ENCODE measurements at places on chromosomes 2 and 18.
A peak's percentile ranks its signal among the peaks of the same experiment; 100 is the strongest.

- no peak for DNase-seq
Observed at GRCh38 chr2:43524177-43524965, 71.5 kb downstream of the THADA start.

GRCh38 chr18:49031511-49032188 is 80.9 kb upstream of the SMAD7 start:
- DNase-seq, result no peak

- DNase-seq, result peak; percentile 35
Observed at GRCh38 chr18:74895686-74896085, 298.0 kb downstream of the ZNF407 start.

- DNase-seq, result no peak
Observed at GRCh38 chr2:163177592-163177991, 339.0 kb upstream of the KCNH7 start.

GRCh38 chr2:11254100-11254536 is 90.3 kb downstream of the ROCK2 start:
- no peak for DNase-seq

DNA sequence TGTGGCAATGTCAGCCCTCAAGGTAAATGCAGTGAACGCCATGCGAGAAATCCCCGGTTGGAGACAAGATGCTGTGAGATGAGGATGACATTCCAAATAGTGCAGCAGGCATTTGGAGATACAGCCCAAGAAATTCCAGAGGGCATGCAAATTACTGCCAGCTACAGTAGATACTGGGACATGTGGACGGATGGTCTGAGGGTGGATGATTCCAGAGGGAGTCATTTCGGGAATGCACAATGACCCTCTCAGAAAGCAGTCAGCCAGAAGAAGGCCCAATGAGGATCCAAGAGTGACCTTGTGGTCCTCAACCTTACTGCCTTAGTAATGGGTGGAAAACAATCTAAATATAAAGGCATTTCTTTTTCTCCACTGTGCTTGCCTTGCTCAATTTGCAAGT is 111.3 kb downstream of the HNRNPLL start:
- DNase-seq, result no peak

DNA sequence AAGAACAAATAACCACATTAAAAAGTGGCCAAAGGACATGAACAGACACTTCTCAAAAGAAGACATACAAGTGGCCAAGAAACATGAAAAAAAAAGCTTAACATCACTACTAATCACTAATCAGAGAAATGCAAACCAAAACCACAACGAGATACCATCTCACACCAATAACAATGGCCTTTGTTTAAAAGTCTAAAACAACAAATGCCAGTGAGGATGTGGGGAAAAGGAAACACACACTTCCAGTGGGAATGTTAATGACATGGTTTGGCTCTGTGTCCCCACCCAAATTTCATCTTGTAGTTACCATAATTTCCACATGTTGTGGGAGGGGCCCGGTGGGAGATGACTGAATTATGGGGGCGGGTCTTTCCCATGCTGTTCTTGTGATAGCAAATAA is 147.1 kb downstream of the GALNT1 start:
- peak; percentile 61 for DNase-seq

- no peak for DNase-seq
Observed at GRCh38 chr2:17591846-17592245, 51.4 kb downstream of the VSNL1 start.

- DNase-seq, result peak; percentile 52
Observed at GRCh38 chr18:76752400-76752799, 70.0 kb upstream of the ZNF236 start.

DNA sequence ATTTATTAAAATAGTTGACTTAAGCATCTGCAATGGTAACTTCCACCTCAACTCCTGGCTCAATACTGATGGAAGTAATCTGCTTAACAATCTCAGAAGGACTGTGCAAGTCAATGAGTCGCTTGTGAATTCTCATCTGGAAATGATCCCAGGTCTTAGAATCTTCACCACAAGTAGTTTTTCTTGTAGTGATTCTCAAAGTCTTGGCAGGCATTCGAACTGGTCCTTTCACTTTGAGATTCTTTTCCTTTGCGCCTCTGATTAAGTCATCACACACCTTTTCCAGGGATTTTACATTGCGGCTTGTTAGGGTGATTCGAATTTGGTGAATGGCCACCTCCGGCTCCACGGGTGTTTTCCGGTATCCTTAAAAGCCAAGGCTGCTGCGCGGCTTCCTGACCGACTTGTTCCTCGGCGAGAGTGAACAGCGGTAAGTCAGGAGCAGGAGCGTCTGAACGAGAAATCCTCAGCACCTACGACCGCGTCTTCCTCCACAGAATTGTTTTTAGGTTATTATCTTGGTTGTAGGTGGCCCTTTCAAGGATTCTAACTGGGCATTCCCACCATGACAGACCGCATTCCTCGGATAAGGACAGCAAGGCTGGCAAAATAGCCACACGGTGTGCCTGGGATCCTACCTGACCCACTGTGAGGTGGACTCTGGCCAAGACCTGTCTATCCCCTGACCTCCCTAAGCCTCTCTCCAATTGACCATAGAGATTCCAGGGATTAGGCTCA is 23.8 kb upstream of the SLC20A1 start:
- DNase-seq, result peak; percentile 79

DNA sequence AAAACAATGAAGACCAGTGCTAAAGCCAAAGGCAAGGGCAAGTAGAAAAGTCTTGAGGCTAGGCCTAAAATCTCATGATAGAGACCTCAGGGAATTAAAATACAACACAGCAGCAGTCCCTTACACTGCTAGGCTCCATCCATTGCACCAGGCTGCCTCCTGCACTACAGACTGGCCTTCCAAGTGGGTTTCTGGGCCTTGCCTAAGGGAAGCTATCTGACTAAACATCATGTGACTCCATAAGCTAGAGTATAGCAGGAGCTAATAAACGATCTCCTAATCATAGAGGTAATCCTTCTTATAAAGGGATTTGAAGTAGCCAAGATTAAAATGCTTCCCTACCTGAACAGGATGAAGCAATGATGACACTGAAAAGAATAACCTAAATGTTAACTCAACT is 77.6 kb upstream of the NFU1 start:
- DNase-seq, result no peak

DNA sequence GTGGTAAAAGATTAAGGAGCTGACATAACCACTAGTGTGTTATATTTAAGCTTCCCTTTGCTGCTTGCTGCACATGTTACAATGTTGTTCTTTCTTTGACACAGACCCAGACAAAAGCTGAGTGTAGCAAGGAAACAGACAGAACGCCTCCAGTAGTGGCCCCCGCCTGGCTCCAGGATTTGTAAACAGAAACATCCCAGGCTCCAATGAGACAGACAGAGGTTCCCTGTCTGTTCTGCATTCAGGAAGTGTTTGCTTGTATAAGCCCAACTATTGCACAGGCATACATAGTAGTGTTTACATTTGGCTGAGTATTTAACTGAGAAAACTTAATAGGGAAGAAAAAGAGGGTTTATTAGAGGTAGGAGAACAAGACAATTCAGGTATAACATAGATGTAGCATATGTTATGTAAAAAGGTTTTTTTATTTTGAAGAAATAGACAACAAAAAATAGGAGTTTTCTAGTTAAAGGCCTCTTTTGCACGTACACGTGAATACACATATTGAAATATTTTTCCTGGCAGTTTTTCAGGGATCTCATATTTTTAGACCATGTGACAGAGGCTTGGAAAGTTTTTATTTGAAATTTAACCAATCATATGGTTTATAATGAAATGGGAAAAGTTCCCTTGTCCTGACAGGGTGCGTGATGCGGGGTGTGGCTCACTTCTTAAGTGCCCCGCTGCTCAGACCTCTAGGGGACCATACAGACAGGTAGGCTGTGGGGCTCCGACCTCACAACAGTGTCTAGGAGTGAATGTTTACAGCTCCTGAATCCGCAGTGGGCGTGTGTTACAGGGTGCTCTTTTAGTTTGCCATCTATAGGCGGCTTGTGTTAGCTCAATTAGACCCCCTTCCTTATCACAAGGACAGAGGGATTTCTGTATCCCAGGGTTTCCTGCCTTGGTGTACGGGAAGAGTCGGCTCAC is 118.4 kb downstream of the BMPR2 start:
- DNase-seq, result no peak

DNA sequence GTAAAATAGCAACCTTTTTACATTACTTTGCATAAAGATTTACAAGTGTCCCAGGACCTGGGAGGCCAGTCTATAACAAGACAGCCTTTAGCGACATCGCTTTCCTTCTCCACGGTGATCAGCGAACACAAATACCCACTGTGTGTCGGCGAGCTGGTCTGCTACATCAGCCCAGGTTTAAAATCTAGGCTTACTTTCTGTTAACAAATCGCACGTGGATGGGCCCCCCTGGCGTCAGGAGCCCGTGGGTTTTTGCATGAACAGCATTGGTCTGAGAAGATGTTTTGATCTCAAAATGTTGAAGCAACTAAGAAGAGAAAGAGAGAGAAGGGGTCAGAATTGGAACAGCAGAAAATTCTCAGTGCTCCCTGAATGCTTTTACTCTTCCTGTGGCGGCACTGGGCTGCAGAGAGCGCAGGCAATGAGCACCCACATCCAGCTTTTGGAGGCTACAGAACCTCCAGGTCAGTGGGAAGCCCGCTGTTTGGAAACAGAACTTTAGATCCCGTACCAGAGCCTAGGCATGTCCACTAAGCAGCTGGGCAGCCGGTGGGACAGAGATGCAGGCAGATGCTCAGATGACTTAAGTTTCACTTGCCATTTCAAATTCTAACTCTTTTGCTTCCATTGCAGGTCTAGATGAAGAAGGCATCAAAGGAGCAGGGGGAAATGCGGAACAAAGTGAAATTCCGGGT is 32.9 kb downstream of the CYP27C1 start:
- no peak for DNase-seq

GRCh38 chr2:39513641-39514094 is 76.6 kb upstream of the MAP4K3 start:
- DNase-seq, result peak; percentile 95

DNA sequence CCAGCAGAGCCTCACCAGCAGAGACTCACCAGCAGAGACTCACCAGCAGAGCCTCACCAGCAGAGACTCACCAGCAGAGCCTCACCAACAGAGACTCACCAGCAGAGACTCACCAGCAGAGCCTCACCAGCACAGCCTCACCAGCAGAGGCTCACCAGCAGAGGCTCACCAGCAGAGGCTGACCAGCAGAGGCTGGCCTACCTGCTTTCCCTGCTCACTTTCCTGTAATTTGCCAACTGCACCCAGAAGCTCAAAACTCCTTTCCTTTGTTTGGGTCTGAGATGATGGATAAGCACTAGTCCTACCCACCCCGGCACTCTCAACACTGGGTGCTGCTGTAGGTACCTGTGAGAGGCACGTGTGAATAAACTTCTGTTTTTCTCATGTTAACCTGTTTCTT is 36.4 kb upstream of the PXDN start:
- no peak for DNase-seq

GRCh38 chr2:188345020-188345419 is 53.3 kb downstream of the GULP1 start:
- DNase-seq, result no peak

- no peak for DNase-seq
Observed at GRCh38 chr2:86778957-86779356, 11.8 kb downstream of the CD8A start.

DNA sequence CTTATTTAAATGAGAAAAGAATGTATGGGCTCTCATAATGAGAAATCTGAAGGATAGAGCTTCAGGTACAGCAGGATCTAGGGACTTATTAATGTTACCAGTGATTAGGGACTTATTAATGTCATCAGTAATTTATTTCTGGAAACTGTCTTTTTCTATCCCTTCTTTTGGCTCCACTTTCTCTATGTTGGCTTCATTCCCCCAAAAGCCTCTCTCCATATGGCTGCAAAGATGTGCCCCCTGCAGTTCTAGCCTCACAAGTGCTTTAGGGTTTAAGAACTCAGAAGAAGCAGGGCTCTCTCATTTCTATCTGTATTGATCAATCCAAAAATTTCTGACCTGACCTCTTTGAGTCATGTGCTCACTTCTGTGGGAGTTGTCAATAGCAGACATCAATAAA is 480.9 kb downstream of the TXNL1 start:
- no peak for DNase-seq

DNA sequence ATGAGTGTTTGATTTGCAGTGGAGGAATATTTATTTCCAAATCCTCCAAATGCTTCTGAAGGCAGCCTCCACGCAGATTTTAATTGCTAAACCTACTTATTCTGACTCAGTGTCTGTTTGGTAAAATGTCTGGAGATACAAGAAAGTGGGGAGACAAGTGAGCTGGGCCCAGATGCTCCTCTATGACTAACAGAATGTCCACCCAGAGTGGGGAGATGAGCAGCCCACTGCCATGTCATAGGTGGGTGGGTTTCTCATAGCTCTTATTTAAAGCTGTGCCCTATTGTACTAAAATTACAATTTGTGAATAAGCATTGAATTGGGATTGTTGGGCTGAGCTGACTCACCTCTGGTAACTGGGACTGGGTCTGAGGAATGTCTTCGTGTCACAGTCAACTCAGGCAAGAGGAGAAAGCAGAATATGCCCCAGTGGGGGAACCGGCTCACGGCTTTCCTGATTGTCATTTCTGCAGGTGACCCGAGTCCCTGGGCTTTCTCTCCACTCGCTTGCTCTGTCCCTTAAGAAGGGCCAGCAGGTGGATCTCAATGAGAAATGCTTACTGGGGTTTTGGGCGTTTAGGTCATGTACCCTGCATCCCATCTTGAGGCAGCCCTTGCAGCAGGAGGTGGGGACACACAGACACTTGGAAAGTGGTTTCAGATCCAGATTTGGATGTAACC is 116.3 kb upstream of the SPRED2 start:
- DNase-seq, result no peak

DNA sequence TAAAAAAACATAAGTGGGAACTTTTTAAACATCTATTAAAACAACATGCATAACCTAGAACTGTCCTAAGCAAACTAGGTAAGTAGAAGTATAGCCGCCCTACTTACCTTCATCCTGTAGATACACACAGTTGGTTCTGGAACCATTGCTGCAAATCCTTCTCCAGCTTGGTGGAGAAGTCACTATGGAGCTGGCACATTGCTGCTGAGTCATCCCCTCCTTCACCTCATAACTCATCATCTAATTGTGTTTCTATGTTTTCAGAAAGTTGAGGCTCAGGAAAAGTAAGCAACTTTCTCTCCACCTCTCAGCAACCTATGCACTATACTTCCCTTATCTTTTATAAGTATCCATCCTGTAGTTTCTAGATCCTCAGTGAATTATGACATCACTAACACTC is 269.8 kb upstream of the MMADHC start:
- DNase-seq, result peak; percentile 20

- DNase-seq, result no peak
Observed at GRCh38 chr2:17594533-17595401, 54.3 kb downstream of the VSNL1 start.

DNA sequence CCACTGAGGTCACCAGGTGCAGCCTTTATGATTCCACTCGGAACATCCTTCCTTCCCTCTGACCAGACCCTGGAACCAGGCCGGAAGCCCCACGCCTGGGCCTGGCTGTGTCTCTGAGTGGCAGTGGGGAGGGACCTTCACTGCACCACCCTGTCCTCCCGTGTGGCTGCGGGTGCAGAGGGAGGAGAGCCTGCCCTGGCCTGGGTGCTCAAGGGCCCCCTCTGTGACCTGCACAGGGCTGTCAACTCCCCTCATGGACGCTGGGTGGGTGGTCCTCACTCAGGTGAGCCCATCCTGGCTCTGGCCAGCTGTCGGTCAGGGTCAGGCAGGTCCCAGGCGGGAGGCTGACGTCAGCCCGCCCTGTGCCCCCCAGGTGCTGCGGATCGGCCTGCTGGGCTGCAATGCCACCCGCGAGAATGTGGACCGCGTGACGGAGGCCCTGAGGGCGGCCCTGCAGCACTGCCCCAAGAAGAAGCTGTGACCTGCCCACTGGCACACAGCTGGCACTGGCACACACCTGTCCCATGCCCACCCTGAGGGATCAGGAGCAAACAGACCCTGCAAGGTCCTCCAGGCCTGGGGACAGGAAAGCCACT is 9.8 kb downstream of the AGXT start:
- DNase-seq, result no peak

Data from mammary epithelial cell (primary cell).